Sigmoid colon (tissue), 7 donors: ENCODE measurements at places on chromosomes 2 and 18. TPM values are rescaled to one million over a fixed set of nuclear protein-coding genes. Genes with fewer than 3 reads are reported as not detected.

SAG gene
- not detected for total RNA-seq

DNA sequence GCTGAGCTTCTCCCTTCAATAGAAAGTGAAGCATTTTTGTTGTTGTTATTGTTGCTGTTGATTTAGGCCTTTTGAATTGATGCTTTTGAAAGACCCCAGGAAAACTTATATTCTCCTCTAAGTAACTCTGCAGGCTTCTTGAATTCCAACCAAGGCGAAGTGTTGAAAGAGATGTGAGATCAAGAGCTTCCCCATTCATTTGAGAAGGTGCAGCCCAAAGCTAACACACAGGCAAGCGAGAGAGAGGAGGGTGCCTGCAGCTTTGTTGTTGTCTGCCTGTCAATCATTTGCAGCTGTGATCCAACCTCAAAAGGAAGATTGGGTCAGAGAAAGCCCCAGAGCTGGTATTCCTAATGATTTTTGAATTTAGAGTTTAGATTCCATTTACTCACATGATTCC, 963.6 kb upstream of the CNTNAP5 start:
- no peak for DNase-seq

GRCh38 chr2:32933756-32934095, 13.0 kb upstream of the LTBP1 start:
- DNase-seq, result no peak

DSG2 gene
- 3.6 TPM for total RNA-seq

ANTXR1 gene
- 44.6 TPM for total RNA-seq

MAP3K19 gene
- total RNA-seq, result not detected

DNA sequence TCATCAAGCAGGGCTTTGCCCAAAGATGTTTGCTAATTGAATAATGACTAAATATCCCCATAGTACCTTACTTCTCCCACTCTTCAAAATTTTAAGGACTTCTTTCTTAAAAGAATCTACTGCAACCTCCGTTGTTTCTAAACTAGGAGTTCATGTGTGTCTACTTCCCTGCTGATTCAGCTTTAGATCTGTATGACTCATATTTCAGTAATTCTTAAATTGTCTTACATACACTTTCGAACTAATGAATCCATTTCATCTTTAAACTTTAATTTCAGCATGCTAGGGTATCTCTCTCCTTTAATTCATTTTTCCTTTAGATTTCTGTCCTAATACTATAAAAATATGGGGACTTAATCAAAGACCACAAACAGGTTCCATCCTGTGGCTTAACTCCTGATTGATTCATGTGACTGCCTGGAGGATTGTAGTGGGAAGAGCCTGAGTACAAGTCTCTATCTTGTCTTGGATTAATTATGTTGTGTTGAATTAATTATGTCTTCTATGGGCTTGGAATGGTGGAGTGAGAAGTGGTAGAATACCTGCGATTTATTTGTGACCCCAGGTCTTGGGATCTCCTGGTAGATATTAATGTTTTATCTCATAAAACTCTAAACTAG, 24.9 kb upstream of the COL5A2 start:
- no peak for DNase-seq

RAX gene
- total RNA-seq, result not detected

GRCh38 chr2:172953970-172954852, 121.4 kb upstream of the MAP3K20 start:
- no peak for DNase-seq

NEU2 gene
- not detected for total RNA-seq

- no peak for DNase-seq
Measured at GRCh38 chr2:5666798-5667197, 25.4 kb upstream of the SOX11 start.

- no peak for DNase-seq
Measured at GRCh38 chr2:119697290-119698020, 18.5 kb downstream of the TMEM177 start.

DNA sequence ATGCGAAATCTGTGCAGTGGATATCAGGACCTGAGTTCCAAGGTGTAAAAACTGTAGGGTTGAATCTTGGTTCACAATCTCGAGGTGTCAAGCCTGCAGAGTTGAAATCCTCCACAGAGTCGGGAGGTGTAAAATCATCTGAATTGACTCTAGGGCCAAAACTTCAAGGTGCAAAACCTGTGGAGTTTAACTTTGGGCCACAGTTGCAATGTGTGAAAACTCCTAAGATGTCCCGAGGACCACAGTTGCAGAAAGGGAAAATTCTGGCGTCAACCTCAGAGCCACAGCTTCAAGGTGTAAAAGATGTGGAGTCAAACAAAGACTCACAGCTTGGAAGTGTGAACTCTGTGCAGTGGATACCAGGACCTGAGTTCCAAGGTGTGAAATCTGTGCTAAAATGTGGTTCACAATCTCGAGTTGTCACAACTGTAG, 9.8 kb upstream of the ZNF512 start:
- DNase-seq, result no peak

ZNF142 gene
- total RNA-seq, result 14.6 TPM

DNA sequence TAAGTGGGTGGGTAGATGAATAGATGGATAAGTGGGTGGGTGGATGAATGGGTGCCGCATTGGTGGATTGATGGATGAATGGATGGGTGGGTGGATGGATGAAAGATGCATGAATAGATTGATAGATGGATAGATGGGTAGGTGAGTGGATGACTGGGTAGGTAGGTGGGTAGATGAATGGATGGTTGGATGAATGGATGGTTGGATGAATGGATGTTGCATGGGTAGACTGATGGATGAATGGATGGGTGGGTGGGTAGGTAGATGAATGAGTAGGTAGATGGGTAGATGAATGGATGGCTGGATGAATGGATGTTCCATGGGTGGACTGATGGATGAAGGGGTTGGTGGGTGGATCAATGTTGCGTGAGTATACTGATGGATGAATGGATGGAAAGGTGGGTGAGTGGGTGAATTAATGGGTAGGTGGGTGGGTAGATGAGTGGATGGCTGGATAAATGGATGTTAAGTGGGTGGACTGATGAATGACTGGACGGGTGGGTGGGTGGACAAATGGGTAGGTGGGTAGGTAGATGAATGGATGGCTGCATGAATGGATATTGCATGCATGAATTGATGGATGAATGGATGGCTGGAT, 30.5 kb downstream of the ANKMY1 start:
- DNase-seq, result no peak

CAPN13 gene
- not detected for total RNA-seq

DNA sequence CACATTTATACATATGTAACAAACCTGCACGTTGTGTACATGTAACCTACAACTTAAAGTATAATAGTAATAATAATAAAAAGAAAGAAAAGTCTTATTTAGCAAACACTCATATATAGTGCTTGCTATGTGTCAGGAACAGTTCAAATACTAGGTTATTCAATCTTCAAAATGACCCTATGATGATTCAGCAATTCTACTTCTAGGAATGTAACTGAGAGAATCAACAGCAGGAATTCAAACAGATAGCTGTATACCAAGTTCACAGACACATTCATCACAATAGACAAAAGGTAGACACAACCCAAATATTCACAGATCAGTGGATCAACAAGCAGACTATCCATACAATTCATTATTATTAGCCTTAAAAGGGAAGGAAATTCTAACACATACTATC, 69.5 kb downstream of the MYO5B start:
- DNase-seq, result no peak

CRYBA2 gene
- total RNA-seq, result not detected

DNA sequence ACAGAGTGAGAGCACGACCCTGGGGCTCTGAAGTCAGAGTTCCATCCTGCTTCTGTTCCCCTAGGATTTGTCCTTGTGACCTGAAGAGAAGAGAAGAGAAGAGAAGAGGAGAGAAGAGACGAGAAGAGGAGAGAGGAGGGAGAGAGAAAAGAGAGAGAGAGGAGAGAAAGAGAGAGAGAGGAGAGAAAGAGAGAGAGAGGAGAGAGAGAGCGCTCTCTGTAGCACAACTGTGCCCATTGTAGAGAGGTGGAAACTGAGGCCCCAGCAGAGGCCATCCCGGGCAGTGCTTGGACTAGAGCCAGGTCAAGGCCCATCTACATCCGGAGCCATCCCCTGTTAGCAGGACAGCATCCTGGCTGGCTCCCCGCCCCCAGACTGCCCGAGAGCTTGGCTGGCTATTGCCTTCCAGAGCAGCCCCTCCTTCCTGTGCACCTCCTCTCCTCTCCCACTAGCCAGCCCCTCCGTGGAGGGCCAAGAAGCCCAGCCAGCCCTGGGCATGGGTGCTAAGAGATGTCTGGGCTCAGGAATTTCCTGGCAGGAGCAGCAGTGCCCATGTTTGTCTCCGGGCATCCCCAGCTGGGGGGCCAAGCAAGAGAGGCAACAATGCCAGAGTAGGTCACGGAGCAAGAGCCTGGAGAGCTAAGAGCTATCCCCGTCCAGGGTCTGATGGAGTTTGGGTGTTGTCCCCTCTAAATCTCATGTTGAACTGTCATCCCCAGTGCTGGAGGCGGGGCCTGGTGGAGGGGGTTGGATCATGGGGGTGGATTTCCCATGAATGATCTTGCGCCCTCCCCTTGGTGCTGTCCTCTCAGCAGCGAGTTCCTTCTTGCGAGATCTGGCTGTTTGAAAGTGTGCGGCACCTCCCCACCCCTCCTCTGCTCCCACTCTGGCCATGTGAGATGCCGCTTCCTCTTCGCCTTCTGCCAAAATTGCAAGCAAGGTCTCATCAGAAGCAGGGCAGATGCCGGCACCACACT, 18.2 kb upstream of the GPR55 start:
- no peak for DNase-seq

- DNase-seq, result no peak
Measured at GRCh38 chr2:230642966-230643365, 69.7 kb upstream of the CAB39 start.

C2orf68 gene
- 12.8 TPM for total RNA-seq

DNA sequence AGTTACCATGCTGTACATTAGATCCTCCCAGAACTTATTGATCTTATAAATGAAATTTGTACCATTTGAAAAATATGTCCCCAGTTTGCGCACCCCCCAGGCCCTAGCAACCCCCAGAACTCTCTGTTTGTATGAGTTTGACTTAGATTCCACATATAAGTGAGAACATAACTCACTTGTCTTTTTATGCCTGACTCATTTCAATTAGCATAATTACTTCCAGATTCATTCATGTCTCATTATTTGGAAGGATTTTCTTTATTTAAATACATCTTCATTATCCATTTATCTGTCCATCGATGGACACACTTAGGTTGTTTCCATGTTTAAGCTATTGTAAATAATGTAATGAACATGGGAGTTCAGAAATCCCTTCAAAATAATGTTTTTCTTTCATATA, 705.9 kb downstream of the CCDC85A start:
- DNase-seq, result no peak

- DNase-seq, result no peak
Measured at GRCh38 chr2:9423922-9424272, 443 bp downstream of the CPSF3 start.

DNA sequence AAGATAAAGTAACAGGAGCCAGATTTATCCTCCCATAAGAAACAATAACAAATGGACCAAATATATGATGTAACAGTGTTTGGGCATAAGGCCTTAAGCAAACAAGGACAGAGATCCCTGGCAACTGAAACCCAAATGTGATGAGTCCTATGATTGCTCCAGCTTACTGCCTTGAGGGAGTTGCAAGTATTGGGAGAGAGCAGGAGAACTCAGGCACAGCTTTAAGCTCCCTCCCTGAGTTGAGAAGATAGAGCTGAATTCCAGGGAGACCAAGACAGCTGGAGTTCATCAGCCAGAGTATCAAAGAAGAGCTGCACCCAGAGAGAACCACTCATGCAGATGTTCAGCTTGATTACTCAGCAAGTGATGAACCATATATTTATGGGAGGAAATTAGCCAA, 814.5 kb upstream of the RAB6C start:
- no peak for DNase-seq

SLC16A14 gene
- total RNA-seq, result 0.68 TPM

DNA sequence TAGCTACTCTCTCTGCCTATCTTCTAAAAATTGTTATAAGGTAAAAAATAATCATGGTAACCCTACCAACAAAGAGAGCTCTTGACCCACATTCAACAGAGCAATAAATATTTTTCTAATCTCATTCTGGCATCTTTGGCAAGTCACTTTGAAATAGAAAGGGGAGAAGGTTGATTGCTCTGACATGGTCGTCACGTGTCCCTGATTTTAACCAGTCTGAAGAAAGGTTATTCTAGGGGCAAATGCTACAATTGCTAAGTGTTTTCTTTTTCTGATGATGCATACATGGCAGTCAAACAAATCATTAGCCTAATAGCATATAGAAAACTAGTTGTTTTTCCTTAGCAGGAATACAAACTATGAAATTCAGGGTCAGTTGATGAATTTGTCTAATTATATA, 153.3 kb upstream of the MAP3K20 start:
- DNase-seq, result no peak

DNA sequence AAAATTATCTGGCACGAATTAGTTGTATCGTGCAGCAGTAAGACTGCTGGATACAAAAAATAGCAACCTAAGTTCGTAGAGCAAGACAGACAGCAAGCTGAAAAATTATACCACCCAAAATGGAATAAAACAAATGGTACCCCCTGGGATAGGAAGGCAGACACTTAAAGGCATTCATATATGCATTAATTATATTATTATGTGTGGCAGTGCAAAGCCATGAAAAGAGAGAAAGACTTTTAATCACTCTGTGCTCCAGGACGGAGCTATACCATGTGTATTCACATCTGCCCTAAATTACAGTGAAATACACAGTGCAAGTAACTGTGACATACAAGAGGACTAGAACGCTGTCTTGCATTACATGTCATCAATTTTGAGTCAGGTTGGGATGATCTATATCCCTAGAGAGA, 235.9 kb downstream of the GULP1 start:
- DNase-seq, result no peak

- DNase-seq, result no peak
Measured at GRCh38 chr2:34875091-34875745, 1276.1 kb upstream of the FAM98A start.

GRCh38 chr2:97816411-97816810, 103.0 kb downstream of the ZAP70 start:
- no peak for DNase-seq

FSHR gene
- total RNA-seq, result not detected

PLCD4 gene
- total RNA-seq, result 42.4 TPM

GRCh38 chr18:44651478-44651877, 29.2 kb upstream of the SETBP1 start:
- DNase-seq, result no peak

UGT1A5 gene
- not detected for total RNA-seq

DNA sequence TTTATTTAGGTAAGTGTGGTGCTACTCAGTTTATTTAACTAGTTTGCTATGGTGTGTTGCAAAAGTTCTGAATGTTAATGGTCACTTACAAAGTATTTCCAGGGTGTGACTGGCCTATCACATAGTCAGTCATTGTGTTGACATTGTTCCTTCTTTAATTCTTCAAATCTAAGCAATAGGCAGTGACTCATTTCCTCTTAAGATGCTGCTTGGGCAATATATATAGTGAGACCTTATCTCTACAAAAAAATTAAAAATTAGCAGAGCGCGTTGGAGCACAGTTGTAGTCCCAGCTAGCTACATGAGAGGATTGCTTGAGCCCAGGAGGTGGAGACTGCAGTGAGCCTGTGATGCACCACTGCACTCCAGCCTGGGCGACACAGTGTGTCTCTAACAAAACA, 5.8 kb upstream of the CCDC88A start:
- no peak for DNase-seq

AKAIN1 gene
- not detected for total RNA-seq

BABAM2 gene
- total RNA-seq, result 30.0 TPM
